ENCODE measurements at places on chromosomes 6 and 20.

- DNase-seq, result no peak
Measured at GRCh38 chr20:383889-384288, 3.3 kb downstream of the TRIB3 start.

GRCh38 chr6:6697620-6698019 lies 109.1 kb downstream of the LY86 start:
- DNase-seq, result no peak

DNA sequence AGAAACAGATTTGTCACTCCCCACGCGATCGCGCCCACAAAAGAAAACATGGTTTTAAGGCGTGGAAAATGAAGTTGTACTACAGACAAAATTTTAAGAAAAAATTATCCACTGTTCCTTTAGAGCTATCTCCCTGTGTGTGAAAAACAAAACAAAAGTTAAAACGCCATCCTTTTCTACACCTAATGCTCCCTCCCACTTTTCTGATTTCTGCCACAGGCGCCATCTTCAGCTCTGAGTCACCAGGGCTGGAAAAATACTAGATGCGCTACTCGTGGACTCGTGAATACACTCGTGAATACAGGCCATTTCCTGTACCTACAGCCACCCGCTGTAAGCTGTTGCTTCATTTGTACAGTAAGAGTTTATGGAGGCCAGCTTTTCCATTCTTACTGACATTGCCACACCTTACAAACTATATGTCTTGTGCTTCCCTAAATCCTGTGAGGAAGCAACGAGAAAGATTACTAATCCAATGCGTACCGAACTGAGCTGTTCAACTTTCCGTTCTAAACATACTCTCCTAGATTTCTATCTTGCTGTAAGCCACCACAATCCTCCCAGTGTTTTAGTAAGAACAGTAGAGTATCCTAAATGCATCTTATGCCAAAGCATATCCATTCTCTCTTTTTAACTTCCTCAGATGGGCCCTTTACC lies 773 bp upstream of the AHI1 start:
- DNase-seq, result peak; percentile 2

GRCh38 chr6:74925683-74926082 lies 280.2 kb downstream of the COL12A1 start:
- DNase-seq, result no peak

DNA sequence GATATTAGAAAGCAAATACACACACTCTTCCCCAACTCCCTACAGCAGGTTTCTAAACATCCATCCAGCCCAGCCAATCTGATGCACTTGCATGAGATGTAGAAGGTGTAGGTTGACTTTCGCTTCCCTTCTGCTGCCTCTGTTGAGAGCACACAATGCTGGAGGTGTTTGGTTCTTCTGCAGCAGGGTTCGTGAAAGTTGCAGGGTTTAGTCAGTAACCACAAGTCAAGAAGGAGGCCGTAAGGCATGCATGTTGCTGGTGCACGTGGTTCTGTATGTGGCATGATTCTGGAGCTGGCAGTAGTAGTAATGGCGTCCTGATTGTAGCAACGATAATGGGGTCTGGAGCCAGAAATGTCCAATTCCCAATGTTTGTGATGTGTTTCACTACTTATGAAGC lies 53.0 kb downstream of the DEK start:
- no peak for DNase-seq

DNA sequence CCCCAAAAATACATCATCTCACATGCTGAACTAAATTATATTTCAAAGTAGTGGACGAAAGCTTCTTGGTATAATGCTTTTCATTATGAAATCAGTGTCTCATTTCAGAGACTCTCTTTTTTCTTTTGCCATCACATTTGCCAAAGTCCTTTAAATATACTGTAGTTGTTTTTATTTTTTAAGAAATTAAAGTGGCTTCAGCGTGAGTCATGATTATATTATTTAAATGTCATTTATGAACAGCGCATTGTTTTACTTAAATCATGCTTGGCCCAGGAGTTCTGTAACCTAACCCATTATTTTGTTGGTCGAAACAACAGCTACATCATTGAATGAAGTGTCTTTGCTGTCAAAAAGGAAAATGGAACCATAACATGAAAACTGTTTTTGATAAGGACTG lies 100.9 kb downstream of the CD109 start:
- DNase-seq, result no peak

DNA sequence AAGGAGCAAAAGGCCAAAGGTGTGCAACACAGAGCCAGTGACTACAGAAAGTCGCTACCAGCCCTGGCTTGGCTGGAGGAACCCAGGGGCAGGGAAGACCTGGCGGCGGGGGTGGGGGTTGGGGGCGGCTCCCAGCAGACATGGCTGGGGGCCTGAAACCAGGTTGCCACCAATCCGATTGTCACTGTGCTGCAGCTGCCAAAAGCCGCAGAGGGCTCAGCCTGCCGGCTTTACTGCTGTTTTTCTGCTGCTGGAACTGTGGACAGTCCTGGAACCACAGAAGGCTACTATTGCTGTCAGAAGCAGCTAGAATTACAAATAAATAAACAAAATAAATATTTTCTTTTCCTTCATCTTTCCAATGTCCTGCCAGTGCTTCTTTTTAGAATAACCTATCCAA lies 25.7 kb upstream of the OGFRL1 start:
- DNase-seq, result no peak

GRCh38 chr6:125154761-125155135 lies 1.2 kb downstream of the TPD52L1 start:
- no peak for DNase-seq

DNA sequence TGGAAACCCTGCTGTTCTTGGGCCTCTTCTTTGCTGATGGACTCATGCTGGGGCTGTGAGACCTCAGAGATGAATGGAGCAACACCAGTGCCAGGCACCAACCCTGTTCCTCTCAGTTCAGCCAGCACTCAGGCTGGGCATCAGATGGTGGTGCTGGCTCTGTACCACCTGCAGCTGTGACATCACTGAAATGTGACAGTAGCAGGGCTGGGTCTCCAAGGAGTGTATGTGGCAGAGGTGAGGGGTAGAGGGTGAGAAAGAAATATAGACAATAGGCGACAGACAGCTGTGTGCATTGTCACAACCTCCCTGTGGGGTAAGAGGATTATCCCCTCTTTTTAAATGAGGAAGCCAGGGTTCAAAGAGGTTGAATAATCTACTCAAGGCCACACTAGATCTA lies at the start of gene TP53TG5:
Gene TP53TG5, minus strand, starts transcription at position 135 of the 400 bp plus-strand sequence. Its CDS starts 89 bp downstream, at position 46.
- peak; percentile 47 for DNase-seq

DNA sequence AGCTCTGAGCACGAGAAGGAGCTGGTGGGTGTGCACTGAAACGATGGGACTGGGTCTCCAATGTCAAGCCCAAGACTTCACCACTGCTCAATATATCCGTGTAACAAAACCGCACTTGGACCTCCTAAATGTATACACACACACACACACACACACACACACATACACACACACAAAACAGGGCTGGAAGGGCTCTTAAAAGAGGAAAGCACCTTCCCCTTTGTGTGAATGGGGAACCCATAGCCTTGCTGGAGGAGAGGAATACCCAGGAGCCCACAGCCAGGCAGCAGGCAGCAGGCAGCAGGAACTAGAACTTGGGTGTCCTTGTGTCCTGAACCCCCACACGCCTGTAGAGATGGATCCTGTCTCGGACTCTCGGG lies 29.8 kb downstream of the TGM2 start:
- DNase-seq, result no peak

- DNase-seq, result peak; percentile 1
Measured at GRCh38 chr20:52313341-52313963, 121.9 kb upstream of the ZFP64 start.

- DNase-seq, result no peak
Measured at GRCh38 chr6:28239636-28240035, 12.4 kb downstream of the ZKSCAN4 start.

DNA sequence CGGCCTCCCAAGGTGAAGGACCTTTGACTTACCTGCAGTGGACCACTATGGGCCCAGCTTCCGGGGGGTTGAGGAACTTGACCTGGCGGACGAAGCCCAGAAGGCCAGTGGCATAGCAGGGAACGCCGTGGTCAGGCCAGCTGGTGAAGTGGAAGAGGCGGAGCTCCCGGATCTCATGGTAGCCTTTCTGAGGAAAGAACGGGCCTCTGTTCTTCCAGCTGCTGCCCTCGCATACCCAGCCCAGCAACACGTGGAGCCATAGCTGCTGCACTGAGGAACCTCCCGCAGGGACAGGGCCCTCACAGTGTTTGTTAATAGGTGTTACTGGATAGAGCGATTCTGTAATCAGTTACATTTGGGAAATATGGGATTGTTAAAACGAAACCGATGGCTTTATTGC lies 492.1 kb upstream of the CHD6 start:
- peak; percentile 24 for DNase-seq

DNA sequence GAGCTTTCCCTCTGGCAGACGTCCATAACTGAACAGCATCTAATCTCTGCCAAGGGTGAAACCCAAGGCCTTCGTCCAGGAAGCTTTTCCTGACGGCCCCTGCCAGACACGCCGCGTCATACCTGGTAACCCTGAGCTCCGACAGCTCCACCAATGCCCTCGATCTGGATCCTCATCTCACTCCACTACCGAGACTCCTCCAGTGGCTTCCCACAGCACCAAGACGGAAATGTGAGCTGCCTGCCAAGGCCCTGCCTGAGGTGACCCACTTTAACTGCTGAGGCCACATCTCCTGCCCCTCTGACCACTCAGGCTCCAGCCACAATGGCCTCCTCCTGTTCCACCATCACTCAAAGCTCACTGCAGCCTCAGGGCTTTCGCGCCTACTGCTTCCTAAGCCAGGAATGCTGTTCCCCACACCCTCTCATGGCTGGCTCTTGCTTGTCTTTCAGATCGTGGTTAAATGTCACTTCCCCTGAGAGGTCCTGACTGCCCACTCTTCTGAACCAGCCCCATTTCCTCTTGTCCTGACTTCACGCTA lies 143.2 kb downstream of the PREX1 start:
- DNase-seq, result no peak

GRCh38 chr6:150546457-150546856 lies 53.2 kb upstream of the PLEKHG1 start:
- no peak for DNase-seq

DNA sequence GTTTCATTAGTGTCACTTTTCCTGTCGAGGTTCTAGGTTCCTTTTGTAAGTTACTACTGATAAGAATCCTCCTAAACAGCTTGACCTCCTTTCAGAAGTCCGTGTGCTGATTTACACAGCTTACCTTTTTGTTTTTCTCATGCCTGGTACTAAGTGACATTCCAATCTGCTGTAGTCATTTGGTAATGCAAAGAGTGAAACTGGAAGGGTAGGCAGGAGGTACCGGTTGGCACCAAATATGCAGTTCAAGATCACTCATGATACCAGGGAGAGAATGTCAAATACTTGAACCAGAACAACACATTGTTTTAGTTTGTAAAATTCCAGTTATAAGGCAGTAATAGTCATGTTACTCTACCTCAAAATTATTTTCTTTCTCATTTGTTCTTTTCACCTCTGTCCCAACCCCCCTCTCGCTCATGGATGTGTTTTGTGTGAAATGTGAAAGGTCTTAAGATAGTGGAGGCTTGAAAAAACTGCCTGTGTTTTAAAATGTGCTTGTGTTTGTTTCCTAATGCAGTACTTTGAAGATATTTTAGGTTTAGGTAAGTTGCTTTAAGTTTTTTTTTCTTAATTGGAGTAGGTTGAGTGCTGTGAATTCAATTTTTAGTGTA lies 23.2 kb downstream of the AFDN start:
- no peak for DNase-seq

GRCh38 chr20:50194831-50195523 lies 4.3 kb downstream of the CEBPB start:
- DNase-seq, result no peak

DNA sequence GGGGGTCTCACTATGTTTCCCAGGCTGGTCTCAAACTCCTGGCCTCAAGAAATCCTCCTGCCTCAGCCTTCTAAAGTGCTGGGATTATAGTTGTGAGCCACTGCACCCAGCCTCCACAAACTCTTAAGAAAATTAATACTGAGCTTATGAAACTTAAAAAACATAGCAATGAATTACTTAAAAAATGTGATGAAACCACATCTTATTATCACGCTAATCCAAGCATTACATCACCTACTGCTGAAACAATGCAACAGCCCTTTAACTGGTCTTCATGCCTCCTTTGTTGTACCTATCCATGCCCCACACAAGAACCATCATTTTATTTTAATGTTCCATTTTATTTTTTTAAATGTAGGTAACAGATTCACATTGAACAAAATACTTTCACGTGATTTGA lies 24.9 kb downstream of the SESN1 start:
- DNase-seq, result no peak

DNA sequence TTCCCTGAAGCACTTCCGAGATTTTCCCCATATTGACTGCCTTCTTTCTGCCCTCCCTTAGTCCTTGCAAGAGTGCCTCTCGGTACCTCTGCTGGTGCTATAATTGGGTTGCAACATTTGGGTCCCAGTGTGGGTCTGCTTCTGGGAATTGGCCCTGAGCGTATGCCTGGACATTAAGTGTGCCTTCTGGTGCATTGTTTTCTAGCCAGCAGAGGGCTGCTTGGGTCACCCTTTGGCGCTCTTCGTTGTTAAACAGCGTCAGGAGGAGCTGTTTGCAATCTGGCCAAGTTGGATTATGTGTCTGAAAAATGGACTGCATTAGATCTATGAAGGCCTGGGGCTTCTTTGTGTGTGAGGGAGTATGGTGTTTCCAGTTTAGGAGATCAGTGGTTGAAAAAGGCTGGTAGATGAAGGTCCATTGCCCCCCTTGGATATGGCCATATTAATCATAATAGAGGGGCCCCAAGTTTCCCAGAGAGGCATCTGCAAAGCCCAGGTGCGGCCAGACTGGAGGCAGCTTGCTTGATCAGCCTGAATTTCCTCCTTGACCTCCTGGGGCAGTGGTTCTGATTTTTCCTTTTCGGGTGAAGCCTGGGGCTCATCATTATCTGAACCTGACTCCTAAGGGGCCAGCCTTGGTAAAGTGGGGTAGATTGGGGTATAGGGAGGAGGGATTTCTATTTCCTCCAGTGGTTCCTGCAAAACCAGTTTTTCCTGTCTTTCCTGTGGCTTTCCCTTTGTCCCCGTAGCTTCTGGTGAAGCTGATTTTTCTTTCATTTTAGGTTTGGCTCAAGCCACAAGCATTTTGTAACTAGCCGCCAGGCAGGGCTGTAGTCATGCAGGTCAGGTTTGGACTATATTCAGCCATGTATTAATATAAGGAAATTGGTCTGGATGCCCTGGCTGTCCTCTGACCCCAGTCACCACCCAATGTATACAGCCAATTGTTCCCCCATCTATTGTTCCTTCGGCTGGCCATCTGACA lies 85.4 kb upstream of the GPR6 start:
- DNase-seq, result no peak

DNA sequence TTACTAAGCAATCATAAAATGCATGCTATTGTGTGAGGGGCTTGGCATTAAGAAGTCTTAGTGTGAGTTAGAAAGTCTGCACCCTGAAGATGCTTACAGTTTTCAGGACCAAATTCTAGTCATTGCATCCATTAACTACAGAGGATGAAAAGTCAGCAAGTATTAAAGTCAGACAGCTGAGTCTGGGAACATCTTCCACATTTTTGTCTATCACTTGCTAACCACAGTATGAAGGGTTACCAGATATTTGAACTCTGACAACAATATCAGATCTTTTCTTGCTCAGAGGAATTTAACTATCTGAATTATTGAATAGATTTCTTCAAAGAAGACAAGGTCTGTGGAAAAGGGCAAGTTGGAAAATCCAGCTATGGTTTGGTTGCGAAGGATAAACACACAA lies 264.4 kb downstream of the BTBD9 start:
- DNase-seq, result no peak
